ENCODE measurements at places on chromosomes 2 and 18.
A peak's percentile ranks its signal among the peaks of the same experiment; 100 is the strongest.

DNA sequence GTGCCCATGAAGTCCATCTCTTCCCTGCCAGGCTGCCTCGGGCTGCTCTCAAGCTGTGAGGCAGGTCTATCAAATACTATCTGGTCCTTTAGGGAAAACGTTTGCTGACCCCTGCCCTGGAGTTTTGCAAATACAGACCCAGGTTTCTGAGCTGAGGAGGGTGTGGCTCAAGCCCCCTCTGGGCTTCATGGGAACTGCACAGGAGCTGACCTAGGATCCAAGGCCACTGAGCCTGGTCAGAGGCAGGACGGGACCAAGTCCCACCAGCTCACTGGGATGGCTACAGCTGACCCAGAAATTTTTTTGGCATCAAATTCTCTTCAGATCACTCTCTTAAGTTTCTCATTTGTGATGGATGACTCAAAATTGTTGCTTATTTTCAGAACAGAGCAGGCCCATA lies 14.1 kb downstream of the ZNF516 start:
- no peak for DNase-seq

GRCh38 chr2:101823347-101823791 lies 125.9 kb downstream of the MAP4K4 start:
- DNase-seq, result peak; percentile 43

DNA sequence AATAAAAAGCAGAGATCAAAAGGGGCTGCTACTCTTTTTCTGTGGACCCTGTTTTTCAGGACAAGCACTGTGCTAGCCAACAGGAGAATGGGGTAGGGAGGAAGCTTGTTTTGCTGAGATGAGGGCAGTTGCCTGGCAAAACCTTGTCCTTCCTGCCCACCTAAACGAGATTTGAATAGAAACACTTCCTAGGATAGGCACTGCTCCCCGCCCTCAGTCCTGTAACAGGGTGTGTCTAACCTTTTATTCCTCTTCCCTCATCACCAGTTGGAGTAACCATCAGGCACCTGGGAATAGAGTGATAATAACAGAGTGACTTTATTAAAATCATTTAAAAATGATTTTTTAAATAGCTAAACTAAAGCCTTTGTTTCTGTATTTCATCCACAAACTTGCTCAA lies 368.8 kb downstream of the LNPK start:
- DNase-seq, result no peak

- no peak for DNase-seq
These were observed 11.0 kb downstream of the TANK start for GRCh38 chr2:161170958-161171932.

DNA sequence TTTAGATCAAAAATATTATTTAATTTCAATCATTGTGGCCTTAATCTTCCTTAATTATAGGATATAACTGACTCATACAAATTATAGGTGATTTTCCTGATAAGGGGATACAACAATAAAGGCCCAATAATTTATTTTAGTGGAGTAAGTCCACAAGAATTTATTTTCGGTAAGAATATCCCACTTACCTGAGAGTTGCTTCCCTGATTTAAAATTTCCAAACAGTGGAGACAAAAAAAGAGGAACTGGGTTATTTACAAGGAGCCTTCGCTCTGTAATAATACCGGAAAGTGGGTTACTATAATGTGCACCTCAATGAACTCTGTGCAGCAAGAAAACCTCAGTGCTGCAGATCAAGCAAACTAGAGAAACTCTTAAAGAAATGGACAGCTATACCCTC lies 42.2 kb downstream of the FEZ2 start:
- DNase-seq, result no peak

- DNase-seq, result no peak
These were observed 42.1 kb downstream of the NHEJ1 start for GRCh38 chr2:219118504-219118903.
